HuH-7.5 (cell line): ENCODE measurements at places on chromosomes 7 and 10.
A peak's percentile ranks its signal among the peaks of the same experiment; 100 is the strongest.

GRCh38 chr7:135938563-135938962 is 38.6 kb downstream of the MTPN start:
- DNase-seq, result no peak

DNA sequence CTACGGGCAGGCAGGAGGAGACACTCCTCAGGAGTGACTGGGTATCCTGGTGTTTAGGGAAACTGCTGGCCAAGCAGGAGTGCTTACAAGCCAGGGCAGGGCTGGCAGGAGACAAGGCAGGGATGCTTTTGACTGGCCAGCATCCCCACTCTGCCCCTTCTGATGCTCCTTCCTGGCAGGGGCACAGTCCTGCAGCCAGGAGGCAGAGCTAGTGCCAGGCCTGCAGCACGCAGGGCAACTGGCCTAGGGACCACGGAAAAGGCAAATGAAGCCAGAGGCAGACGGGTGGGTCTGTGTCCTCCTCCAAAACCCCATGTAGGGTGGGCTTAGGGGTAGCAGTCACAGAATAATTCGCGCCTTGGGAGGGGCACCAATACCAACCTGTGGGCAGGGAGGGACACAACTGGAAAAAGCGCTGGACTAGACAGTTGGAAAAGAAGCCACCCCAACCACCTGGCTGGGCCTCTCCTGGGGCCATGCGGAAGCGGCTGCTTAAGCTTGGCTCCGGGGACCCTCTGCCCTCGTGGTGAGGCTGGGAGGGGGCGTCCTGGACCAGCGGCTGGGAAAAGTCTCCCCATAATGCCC is 4.8 kb downstream of the IMPDH1 start:
- DNase-seq, result no peak

- no peak for DNase-seq
Observed at GRCh38 chr7:138116892-138117291, 40.6 kb downstream of the AKR1D1 start.

DNA sequence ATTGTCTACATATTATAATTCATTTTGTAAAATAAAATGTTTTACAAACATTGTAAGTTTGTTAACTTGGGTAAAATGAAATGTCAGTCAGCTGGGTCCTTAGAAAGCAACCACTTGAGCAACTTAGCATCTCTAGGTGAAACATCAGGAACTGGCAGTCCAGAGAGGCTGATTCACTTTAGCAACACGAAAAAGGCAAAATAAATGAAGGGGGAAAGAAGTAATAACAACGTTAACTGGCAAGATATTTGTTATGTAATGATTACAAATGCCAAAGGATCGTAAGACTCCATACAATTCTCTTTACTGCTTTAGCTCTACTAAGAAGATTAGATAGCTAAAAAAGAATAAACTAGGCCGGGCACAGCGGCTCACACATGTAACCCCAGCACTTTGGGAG is 5.0 kb downstream of the PDZD8 start:
- DNase-seq, result no peak

DNA sequence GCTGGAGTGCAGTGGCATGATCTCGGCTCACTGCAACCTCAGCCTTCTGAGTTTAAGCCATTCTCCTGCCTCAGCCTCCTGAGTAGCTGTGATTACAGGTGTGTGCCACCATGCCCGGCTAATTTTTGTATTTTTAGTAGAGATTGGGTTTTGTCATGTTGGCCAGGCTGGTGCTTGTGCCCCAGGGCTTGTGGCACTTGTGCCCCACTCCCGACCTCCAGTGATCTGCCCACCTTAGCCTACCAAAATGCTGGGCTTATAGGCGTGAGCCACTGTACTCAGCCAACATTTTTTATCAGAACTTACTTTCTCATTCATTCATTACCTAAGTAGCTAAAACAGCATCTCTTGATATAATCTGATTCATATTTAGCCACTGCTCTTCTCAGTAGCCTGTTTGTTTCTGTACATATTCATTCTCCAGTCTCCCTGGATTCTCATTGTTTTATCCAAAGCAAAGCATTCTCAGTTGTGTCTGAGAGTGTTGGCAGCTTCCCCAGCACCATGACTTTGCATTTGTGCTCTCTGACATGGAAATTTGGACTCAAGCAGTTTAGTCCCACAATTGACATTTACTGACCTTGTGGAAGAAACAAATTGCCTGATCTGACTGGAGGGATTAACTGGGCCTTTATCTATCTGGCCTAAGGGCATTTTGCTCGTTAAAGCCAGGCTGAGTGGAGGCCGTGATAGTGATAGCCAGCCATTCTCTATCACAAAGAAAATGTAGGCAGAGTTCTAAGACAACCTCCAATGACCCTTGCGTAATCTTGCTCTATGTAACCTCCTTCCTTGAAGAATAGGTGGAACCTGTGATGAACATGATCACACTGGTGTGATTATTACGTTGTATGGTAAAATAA is 44.9 kb downstream of the AKR1B15 start:
- no peak for DNase-seq

- DNase-seq, result no peak
Observed at GRCh38 chr7:111734954-111735660, 172.8 kb upstream of the IMMP2L start.

DNA sequence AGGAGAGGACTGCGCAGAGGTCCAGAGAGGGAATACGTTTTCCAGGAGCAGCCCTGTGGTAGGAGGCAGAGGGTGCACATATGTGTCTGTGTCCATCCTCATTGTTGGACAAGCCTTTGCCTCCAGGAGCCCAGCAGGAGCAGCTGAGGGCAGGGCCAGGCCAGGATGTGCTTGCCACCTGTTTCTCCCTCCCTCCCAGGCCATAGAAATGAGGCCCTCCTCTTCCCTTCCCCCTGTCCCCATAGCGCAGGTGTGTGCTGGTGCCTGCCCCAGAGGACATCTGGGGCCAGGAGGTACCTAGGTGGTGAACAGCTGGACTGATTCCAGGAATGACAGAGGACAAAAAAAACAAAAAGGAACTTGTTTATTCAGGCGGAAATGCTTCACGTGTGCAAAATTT is 10.5 kb upstream of the CXCL12 start:
- no peak for DNase-seq

DNA sequence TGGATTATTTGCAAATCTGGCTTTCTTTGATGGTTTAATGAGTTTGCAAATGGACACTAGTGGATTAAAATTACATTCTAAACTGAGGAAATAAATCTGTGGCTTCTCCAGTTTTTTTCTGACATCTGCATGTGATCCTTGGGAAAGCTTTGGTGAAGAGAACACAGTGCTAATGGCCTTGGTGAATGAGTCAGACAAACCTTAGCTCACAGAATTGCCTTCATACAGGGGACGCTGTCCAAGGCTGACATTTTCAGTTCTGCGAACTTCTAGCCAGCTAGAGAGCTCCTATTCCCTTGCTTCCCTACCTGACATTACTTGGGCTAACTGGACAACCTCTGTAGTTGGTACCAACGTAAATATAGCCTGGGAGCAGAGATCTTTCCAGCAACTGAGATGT is 21.2 kb downstream of the BMPER start:
- DNase-seq, result no peak

GRCh38 chr7:120060875-120061274 is 212.1 kb upstream of the KCND2 start:
- no peak for DNase-seq

- DNase-seq, result no peak
Observed at GRCh38 chr10:85786401-85786899, 580.1 kb downstream of the GRID1 start.

- DNase-seq, result no peak
Observed at GRCh38 chr7:47024991-47025390, 556.9 kb downstream of the TNS3 start.

DNA sequence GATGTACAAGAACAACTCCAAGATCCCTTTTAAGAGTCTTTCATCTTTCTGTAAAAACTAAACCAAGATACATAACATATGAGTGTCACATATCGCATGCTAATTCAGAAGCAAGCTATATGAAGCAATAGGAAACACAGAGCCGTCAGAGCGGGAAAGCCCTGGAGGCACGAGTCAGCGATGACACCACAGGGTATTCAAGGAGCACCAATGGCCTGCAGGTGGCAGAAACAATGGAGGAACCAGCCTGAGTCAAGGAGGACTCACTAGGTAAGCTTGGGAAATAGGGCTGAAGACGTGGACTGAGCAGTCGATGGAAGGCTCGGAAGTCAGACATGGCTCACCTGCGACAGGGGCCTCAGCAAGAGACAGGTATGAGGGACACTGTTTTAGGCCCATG is 214.4 kb downstream of the FAM107B start:
- DNase-seq, result no peak

DNA sequence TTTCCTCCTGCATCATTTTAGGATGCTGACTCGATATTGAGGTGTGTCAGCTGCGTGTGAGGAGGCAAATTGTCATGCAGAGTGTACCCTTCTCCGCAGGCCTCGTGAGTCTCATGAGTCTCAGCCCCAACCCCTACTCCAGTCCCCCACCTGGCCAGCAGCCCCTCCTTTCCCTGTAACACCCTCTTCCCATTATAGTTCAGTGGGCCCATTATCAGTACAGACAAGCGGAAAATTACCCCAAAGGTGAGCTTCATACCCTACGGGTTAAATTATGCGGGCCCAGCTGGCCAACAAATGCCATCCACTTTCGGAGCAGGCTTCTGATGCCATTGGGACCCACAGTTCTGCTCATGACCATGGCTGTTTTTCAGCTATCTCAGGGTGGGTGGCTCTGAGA is 25.2 kb downstream of the SFTPD start:
- no peak for DNase-seq

DNA sequence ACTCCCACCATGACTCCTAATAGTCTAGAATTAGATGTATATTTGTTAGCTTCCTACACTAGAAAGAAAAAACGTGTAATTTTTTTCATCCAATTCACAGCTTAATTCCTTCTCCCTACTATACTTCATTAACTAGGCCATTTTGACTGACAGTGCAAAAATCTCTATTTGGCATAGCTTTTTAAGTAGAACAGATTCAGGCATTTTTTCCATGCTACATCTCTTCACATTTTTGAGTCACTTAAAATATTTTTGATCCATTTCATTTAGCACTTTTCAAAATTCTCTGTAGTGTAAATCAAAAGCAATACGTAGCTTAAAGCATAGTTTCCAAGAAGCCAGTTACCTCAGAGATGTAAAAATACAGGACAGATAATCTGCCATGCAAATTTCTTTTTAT is 391.1 kb upstream of the NPVF start:
- no peak for DNase-seq

DNA sequence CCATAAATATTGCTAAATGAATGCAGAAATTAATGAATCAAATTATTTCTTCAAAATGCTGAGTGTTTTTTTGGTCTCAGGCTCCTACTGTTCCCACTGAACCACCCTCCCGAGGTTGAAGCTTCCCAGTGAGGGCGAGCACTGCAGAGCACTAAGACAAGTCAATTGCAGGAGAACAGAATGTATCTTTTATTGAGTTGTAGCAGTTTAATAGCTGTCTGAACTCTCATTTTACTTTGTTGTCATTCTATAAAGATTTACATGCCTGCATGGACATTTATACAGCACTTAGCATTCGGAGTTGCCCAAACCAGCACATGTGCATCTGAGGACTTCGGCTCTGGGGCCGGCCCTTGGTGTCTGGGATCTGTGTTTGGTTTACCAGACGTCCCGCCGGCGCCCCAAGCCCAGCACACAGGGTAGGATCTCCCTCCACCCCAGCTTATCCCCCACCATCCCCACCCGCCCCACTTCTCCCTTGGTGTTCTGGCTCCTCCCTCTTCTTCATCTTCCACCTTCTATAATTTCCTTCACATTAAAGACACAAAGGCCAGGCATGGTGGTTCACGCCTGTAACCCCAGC is 211.0 kb upstream of the SH2B2 start:
- DNase-seq, result no peak

GRCh38 chr10:101055411-101055810 is 6.4 kb upstream of the KAZALD1 start:
- no peak for DNase-seq

DNA sequence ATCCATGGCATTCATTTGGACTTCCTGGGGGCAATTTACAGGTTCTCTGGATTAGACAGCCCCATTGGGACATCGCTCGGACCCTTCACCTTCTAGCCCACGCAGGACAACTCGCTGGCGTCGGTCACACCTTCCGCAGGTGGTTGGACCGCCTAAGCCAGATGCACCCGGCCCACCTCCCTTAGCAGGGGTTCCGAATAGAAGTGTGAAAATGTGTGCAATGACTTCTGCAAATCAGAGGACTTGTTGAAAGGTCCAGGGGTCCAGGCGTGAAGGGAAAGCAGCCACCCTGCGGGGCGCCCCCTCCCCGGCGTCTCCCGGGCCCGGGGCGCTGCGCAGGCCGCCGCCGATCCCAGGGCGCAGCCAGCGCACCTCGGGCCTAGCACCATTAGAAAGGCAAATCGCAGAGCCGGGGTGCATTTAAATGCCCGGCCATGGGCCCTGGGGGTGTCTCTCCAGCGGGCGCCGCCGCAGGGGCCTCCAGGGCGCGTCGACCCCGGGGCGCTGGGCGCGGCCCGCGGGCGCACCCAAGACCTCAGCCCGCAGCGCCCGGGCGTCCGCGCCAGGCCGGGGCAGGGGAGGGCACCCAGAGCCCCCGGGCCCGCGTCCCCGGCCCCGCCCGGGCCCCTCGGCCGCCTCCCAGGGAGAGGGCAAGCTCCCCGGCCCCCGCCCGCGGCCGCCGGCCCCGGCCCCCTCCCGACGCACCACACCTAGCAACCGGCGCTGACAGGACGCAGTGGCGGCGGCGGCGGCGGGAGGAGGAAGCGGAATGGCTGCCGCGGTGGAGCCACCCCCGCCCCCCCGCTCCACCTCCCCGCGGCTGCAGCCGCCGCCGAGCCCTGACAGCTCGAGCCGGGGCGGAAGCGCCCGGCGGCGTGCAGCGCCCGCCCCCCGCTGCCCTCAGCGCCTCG is 1.2 kb downstream of the JAZF1 start:
- DNase-seq, result peak; percentile 63

GRCh38 chr7:18570890-18571478 is 75.4 kb downstream of the HDAC9 start:
- DNase-seq, result no peak

GRCh38 chr10:71916827-71917226 is 47.4 kb upstream of the CHST3 start:
- DNase-seq, result no peak

DNA sequence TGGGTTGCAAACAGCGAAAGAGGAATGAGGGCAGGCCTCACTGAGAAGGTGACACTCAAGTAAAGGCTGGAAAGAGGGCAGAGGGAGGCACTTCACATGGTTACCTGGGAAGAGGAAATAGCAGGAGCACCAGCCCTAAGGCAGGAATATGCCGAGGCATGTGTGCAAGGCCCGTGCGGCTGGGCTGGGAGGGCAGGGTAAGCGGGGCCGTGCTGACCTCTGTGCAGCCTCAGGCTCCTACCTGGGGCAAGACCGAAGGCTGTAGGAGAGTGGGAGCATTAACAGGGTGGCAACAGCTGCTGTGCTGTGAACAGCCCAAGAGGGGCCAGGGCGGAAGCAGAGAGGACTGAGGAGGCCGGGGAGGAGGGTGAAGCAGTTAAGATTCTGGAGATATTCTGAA is 24.0 kb upstream of the SH3PXD2A start:
- DNase-seq, result no peak

- no peak for DNase-seq
Observed at GRCh38 chr10:29784175-29784773, 149.5 kb upstream of the SVIL start.
